NCI-H526 (cell line): ENCODE measurements at places on chromosomes 11 and 22.

DNA sequence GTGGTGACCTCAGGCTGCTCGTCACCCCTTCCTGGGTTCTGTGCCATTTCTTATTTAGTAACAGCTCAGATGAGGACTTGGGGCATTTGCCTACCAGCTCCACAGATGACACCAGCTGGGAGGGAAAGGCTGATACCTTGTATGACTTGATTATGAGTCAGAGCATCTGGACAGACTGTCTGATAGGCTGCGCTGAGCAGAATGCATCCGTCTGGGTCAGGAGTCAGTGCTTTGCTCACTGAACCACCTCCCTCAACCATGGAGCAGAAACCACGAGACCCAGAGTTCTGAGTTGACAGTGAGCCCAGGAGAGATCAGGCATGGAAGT is 6.8 kb downstream of the ST14 start:
- peak; percentile 34 for DNase-seq

- no peak for DNase-seq
Measured at GRCh38 chr11:118643142-118643994, 36.0 kb downstream of the PHLDB1 start.

GRCh38 chr11:62142921-62143320 is 19.1 kb downstream of the INCENP start:
- DNase-seq, result no peak

- DNase-seq, result no peak
Measured at GRCh38 chr11:1536065-1536843, 35.8 kb downstream of the DUSP8 start.

GRCh38 chr11:47389577-47390421 is 11.5 kb upstream of the SPI1 start:
- DNase-seq, result no peak

- no peak for DNase-seq
Measured at GRCh38 chr22:17866127-17866526, 91.9 kb upstream of the BID start.

DNA sequence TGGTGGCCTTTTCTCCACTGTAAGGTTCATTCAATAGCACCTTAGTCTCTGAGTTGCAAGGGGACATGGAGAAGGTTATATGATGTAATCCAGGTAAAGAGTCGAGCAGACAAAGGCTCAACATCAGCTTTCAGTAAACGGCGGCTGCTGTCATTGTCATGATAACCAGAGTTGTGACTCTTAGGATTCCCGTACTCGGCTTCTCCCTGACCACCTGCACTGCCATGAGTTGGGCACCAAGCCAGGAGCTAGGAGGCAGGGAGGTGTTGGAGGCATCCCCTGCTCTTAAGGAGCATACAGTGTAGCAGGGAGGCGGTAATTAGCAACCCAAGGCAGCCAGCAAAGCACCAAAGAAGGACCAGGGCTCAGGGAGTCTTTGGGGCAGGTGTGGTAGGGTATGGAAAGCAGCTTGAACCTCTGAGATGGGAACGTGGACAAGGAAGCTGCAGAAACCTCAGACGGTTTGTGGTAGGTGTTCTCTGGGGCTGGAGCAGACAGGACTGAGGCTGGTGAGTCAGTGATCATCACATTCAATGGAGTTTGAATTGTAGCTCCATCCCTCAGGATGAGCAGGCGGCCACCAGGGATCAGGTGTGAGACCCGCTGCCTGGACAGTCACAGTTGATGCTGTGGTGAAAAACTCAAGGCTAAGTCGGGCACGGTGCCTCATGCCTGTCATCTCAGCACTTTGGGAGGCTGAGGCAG is 31.7 kb downstream of the LIF start:
- no peak for DNase-seq

DNA sequence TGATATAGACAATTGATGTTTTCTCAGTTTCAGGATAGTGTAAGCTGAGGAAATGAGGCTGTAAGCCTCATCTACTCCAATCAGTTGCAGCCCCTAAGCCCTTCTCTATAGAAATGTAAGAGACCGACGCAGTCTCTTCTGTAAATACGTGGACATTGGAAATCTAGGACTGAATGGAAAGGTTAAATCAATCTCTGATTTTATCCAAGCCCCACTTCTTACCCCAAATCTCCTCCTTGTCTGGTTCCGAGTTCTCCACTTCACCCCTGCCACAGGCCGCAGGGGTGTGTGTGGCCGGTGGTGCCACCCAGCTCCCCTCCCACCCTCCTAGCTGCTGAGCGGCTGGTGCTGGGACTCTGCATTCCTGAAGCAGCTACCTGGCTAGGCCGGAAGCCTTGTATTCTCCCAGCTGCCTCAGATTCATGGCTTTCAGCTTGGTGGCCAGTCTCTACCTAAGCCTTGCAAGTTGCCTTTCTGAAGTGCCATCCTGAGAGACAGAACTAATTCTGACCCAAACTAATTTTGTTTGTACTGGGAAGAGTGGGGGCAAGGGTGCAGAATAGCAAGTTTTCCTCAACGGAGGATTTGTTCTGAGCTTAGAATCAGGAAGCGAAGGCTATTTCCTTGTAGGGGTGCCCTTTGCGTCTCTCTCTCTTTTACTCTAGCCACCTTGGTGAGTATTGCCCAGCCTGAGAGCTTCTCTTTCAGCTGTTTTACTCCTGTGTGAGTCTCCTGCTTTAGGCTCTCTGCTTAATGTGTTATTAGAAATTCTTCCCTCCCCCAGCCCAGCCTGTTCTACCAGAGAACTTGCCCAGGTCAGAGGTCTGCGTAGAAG is 749 bp downstream of the VWA5A start:
- no peak for DNase-seq

DNA sequence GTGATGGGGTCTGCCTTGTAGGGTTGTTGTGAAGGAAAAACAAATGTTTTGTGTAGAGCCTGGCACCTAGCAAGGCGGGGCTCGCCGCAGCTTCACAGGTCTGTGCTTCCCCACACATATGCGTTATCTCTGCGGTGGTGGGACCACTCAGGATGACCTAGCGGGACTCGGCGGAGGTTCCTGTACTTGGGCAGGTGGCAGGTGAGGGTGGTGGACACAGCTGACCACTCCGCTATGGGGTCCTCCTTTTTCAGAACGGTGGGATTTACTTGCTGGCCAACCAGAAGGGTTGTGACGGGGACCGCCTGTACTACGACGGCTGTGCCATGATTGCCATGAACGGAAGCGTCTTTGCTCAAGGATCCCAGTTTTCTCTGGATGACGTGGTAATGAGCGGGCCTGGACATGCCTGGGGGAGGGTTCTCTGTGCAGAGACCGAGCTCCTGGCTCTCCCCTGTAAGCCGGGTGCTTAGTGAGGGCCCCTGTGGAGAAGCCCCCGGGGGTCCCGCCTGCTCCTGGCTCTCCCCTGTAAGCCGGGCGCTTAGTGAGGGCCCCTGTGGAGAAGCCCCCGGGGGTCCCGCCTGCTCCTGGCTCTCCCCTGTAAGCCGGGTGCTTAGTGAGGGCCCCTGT is 21.3 kb downstream of the NADSYN1 start:
- no peak for DNase-seq

DNA sequence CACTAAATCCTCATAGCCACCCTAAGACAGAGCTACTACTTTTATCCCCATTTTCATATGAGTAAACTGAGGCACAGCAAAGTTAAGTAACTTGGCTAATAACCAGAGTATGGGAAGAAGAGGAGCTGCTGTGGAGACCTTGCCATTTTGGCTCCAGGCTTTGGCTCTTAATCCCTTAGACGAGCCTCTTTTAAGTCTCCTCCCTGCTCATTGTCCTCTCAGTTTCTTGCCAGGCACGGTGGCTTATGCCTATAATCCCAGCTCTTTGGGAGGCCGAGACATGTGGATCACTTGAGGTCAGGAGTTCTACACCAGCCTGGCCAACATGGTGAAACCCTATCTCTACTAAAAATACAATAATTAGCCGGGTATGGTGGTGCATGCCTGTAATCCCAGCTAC is 78.6 kb downstream of the PRR5L start:
- DNase-seq, result no peak

DNA sequence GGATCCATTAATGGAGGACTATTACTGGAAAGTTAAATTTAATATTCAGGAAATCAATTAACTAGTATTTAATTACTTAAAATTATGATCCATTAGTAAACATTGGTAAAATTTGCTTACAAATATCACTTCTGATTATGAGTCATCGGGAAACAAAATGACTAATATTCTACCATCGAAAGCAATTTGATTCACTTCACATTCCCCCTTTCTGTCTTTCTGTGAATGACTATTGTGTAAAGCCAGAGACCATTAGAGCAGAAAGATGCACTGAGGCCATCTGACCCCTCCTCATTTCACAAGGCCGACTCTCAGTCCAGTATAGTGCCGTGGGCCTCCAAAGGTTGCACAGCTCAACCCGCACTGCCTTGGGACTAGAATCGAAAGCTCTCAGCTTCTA is 619.0 kb downstream of the OPCML start:
- no peak for DNase-seq

- no peak for DNase-seq
Measured at GRCh38 chr11:128628325-128628673, 40.9 kb upstream of the ETS1 start.

- DNase-seq, result no peak
Measured at GRCh38 chr11:93841446-93841845, 9.0 kb downstream of the VSTM5 start.
